ENCODE measurements at places on chromosomes 7 and 10.

GRCh38 chr7:39247576-39247975 lies 269.9 kb downstream of the POU6F2 start:
- DNase-seq = no peak

- no peak for DNase-seq
These were observed 244.2 kb downstream of the CCDC3 start for GRCh38 chr10:12757351-12757750.

DNA sequence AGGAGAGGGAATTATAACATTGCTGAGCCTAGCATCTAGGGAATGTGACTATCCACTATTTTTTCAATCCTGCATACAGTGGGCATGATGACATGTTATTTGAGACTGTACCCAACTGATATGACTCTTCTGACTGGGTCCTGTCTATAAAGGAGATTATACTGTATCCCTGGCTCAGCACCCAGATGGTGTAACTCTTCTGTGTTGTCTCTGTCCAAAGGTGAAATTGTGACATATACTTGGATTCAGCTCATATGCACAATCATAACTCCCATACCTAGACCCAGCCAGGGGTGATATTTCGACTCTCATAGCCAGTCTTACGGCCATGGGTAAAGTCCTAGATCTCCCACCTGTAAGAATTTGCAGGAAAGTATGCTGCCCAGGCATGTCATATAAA lies 59.3 kb downstream of the ZNF736 start:
- DNase-seq = no peak

DNA sequence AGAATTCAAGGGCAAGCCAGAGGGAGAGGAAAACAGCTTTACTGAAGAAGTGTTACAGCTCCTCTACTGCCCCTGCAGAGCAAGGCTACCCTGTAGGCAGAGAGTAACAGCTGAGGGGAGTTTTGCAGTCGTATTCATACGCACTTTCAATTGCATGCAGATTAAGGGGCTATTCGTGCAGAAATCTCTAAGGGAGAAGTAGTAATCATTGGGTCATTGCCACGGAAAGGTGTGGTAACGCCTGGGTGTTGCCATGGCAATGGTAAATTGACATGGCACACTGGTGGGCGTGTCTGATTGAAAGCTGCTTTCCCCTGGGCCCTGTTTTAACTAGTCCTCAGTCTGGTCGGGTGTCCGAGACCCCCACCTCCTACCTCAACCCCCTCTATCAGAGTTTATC lies 227.2 kb downstream of the NSUN6 start:
- DNase-seq = no peak

Data from adipocyte (in vitro differentiated cells).